Stimulated activated CD8-positive, alpha-beta memory T cell treated with anti-CD3 and anti-CD28 coated beads, Interleukin-12 subunit alpha, Interleukin-12 subunit beta, amount 100 ng/mL, for 1 hour (primary cell): ENCODE measurements at places on chromosomes 7 and 10.

GRCh38 chr10:70884741-70885140, 3.6 kb downstream of the PCBD1 start:
- no peak for DNase-seq

DNA sequence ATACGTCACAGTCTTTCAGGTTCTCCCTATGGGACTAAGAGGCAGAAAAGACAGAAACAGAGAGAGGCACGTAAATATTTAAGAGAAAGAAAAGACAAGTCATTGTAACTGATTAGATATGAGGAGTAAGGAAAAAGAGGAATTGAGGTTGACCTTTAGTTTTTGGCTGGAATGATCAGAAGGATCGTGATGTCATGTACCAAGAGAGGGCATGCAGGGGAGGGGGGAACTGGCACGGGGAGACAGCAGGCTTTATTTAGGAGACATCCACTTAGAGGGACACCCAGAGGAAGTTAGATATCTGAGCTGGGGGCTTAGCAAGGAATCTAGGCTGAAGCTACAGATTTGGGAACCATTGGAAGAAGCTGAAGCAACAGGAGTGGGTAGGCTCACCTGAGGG, 9.2 kb upstream of the LRRC20 start:
- DNase-seq, result no peak

- no peak for DNase-seq
Measured at GRCh38 chr7:22624781-22625180, 102.2 kb upstream of the IL6 start.

DNA sequence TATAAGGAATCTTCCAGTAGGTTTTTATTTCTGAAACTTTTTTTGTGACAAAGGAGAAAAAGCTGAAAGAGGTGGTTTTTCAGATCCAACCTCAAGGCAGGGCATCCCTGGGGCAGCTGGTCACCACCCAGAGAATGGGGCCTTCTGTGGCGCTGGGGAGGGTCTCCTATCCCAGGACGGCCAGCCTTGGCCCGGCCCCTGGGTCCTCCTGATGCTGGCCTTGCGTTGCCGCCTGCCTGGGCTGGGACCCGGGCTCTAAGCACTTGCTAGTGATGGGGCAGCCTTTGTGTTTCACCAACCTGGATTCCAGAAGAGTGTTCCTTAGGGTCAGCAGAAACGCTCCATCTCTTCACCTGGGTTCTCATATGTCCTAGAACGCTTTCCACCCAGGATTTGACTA, 16.3 kb downstream of the SHH start:
- DNase-seq, result no peak
